Natural killer cell treated with Interleukin-12 subunit alpha and Interleukin-12 subunit beta and Interleukin-15 and Interleukin-18, amount 100 ng/mL, for 72 hours (primary cell): ENCODE measurements at places on chromosomes 13 and 19. TPM values are rescaled to one million over a fixed set of nuclear protein-coding genes. Genes with fewer than 3 reads are reported as not detected.

GRCh38 chr19:38506723-38507550 is 73.4 kb downstream of the RYR1 start:
- H3K36me3 ChIP-seq: no peaks in the 10 kb centered on the region
- H3K4me3 ChIP-seq: no peak overlapping the region
- H3K4me1 ChIP-seq: peaks cover 6% of the 10 kb centered on the region

- no peak for DNase-seq
- no peak overlapping the region for H3K4me3 ChIP-seq
- H3K27me3 ChIP-seq: no peaks in the 10 kb centered on the region
- H3K4me1 ChIP-seq: no peaks in the 10 kb centered on the region
These were observed 110.5 kb upstream of the SLITRK1 start for GRCh38 chr13:83992566-83993358.

GRCh38 chr13:40145139-40145538 is 489.7 kb downstream of the COG6 start:
- peaks cover 13% of the 10 kb centered on the region for H3K4me1 ChIP-seq
- peaks cover 13% of the 10 kb centered on the region for H3K27me3 ChIP-seq
- no peak for DNase-seq
- H3K27ac ChIP-seq: no peak overlapping the region
- no peaks in the 10 kb centered on the region for H3K36me3 ChIP-seq

GRCh38 chr19:39307046-39307821 is 11.0 kb downstream of the IFNL1 start:
- DNase-seq: no peak
- H3K4me1 ChIP-seq: peaks cover 29% of the 10 kb centered on the region
- H3K36me3 ChIP-seq: no peaks in the 10 kb centered on the region
- no peak overlapping the region for H3K4me3 ChIP-seq

GRCh38 chr19:12974301-12975220 is 5.2 kb downstream of the DAND5 start:
- no peak overlapping the region for H3K27ac ChIP-seq
- no peak overlapping the region for H3K4me3 ChIP-seq
- H3K36me3 ChIP-seq: no peaks in the 10 kb centered on the region
- no peak for DNase-seq

- H3K27ac ChIP-seq: no peak overlapping the region
- no peak overlapping the region for H3K4me3 ChIP-seq
- H3K36me3 ChIP-seq: no peaks in the 10 kb centered on the region
- H3K4me1 ChIP-seq: no peaks in the 10 kb centered on the region
These were observed 34.4 kb downstream of the ITGBL1 start for GRCh38 chr13:101486708-101487437.

The MAST1 gene
- total RNA-seq: not detected

- no peaks in the 10 kb centered on the region for H3K36me3 ChIP-seq
- no peak for DNase-seq
- no peaks in the 10 kb centered on the region for H3K27me3 ChIP-seq
- H3K4me3 ChIP-seq: no peak overlapping the region
- H3K4me1 ChIP-seq: peaks cover 5% of the 10 kb centered on the region
- H3K27ac ChIP-seq: no peak overlapping the region
These were observed 47.9 kb downstream of the CERS4 start for GRCh38 chr19:8257052-8257443.

- H3K27ac ChIP-seq: no peak overlapping the region
- DNase-seq: no peak
- peaks cover 4% of the 10 kb centered on the region for H3K36me3 ChIP-seq
These were observed 71.9 kb downstream of the WASF3 start for GRCh38 chr13:26629260-26629825.

The FGF21 gene
- total RNA-seq: not detected

GRCh38 chr19:2089001-2089711 is 7.0 kb downstream of the MOB3A start:
- peak overlapping the region; percentile 86 for H3K4me3 ChIP-seq
- peaks cover 59% of the 10 kb centered on the region for H3K4me1 ChIP-seq

The APC2 gene
- total RNA-seq: 0.17 TPM

The FCER2 gene
- total RNA-seq: not detected

The ATP4A gene
- not detected for total RNA-seq

GRCh38 chr19:11483366-11484111 is 2.7 kb upstream of the ELAVL3 start:
- H3K36me3 ChIP-seq: no peaks in the 10 kb centered on the region
- H3K27me3 ChIP-seq: peaks cover 16% of the 10 kb centered on the region
- no peak for DNase-seq
- H3K27ac ChIP-seq: no peak overlapping the region
- H3K4me3 ChIP-seq: peak overlapping the region; percentile 76

- no peaks in the 10 kb centered on the region for H3K27me3 ChIP-seq
- H3K4me1 ChIP-seq: peaks cover 44% of the 10 kb centered on the region
- no peaks in the 10 kb centered on the region for H3K36me3 ChIP-seq
- peak; percentile 84 for DNase-seq
These were observed 13.3 kb downstream of the ARRDC2 start for GRCh38 chr19:18021121-18021755.

DNA sequence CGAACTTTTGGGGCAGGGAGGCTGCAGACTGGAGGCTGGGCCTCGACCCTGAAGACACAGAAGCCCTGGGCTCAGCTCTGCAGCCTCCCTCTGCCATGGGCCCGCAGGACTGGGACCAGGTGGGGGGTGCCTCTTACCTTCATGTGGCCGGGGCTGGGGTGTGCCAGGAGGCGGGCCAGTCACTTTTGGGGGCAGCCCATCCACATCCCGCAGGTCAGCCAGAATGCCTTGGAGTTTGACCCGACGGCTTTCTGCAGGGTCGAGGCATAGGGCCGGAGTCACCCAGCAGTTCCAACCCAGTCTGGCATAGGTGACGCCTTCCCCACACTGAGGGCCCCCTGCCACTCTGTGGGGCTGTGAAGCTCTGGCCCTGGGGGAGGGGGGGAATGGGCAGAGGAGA is 10.8 kb upstream of the PRKD2 start:
- no peak overlapping the region for H3K4me3 ChIP-seq
- no peaks in the 10 kb centered on the region for H3K36me3 ChIP-seq
- H3K4me1 ChIP-seq: peaks cover 42% of the 10 kb centered on the region
- no peaks in the 10 kb centered on the region for H3K27me3 ChIP-seq
- no peak overlapping the region for H3K27ac ChIP-seq

The ZNF738 gene
- 9.7 TPM for total RNA-seq

- no peaks in the 10 kb centered on the region for H3K4me1 ChIP-seq
- no peak overlapping the region for H3K27ac ChIP-seq
These were observed 37.4 kb downstream of the KLF5 start for GRCh38 chr13:73096173-73096572.

- H3K27me3 ChIP-seq: no peaks in the 10 kb centered on the region
- peak overlapping the region; percentile 96 for H3K27ac ChIP-seq
- peak overlapping the region; percentile 73 for H3K4me3 ChIP-seq
- no peaks in the 10 kb centered on the region for H3K36me3 ChIP-seq
These were observed 1.6 kb downstream of the CYSLTR2 start for GRCh38 chr13:48655291-48655690.

The MAP4K1 gene
- total RNA-seq: 318 TPM

DNA sequence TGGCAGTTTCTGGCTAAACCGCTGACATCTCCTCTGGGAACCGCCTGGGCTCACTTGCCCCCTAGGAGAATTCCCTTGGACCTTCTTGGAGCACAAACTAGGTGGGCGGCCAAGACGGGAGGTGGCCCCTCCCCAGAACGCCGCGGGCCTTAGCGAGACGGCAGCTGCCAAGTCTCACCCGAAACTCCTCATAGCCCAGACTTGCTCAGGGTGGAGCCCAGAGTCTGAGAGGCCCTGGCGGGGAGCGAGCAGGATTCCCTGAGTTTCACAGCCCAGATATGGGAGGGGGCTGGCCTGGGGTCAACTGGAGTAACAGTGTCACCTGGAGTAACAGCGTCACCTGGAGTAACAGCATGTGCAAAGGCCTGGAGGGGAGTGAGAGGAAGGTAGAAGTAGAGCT is 10.1 kb downstream of the TINCR start:
- no peak overlapping the region for H3K27ac ChIP-seq
- H3K4me3 ChIP-seq: no peak overlapping the region
- H3K4me1 ChIP-seq: no peaks in the 10 kb centered on the region
- DNase-seq: no peak
- H3K36me3 ChIP-seq: no peaks in the 10 kb centered on the region

GRCh38 chr19:47179653-47180310 is 49.1 kb downstream of the SAE1 start:
- no peaks in the 10 kb centered on the region for H3K27me3 ChIP-seq
- H3K4me1 ChIP-seq: peaks cover 37% of the 10 kb centered on the region
- DNase-seq: no peak
- no peak overlapping the region for H3K27ac ChIP-seq
- no peak overlapping the region for H3K4me3 ChIP-seq

- H3K27ac ChIP-seq: no peak overlapping the region
- H3K36me3 ChIP-seq: no peaks in the 10 kb centered on the region
- no peak for DNase-seq
- no peak overlapping the region for H3K4me3 ChIP-seq
These were observed 198.4 kb downstream of the NDFIP2 start for GRCh38 chr13:79679334-79679733.

- H3K4me3 ChIP-seq: no peak overlapping the region
- H3K27ac ChIP-seq: no peak overlapping the region
- peaks cover 38% of the 10 kb centered on the region for H3K27me3 ChIP-seq
- H3K4me1 ChIP-seq: peaks cover 8% of the 10 kb centered on the region
These were observed 4.6 kb downstream of the STARD13 start for GRCh38 chr13:33280923-33281322.
